NCI-H187 (cell line): ENCODE measurements at places on chromosomes 5 and 9.

DNA sequence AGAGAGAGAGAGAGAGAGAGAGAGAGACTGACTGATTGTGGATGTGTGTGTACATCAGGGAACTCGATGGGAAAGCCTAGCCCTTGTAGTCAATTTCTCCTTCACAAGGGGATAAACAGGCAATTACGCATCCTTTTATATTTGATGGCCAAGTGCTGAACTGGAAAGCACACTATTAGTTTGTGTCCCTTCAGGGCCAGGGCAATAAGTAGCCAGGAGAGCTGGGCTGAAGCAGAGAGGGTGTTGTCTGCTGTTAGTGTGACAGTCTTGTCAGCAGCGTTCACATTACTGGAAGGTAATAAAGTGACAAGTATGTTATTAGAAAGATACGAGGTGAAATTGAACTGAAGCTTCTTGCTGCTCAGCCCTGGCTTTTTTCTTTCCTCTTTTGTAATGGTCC is 457.7 kb downstream of the BNC2 start:
- DNase-seq, result no peak

- no peak for DNase-seq
These were observed 331.3 kb upstream of the SEMA6A start for GRCh38 chr5:116905885-116906284.

DNA sequence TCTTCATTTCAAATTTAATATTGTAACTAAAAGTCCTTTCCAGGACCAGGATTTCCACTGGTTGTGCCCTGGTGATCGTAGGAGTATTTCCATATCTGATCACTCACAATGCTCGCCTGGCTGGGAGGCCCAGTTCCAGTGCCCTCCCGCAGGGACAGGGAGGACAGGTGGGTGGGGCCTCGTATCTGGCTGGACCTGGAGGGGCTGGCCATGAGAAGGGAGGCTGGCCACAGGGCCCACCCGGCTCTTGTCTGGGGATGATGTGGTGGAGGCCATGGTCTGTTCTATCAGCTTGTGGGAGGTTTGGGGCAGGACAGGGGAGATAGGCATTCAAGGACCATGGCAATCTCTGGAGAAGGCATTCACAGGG is 286.4 kb downstream of the GADD45G start:
- DNase-seq, result no peak

- no peak for DNase-seq
These were observed 104.3 kb downstream of the FGF18 start for GRCh38 chr5:171523781-171524180.
